ENCODE measurements at places on chromosomes 12 and 14.
A peak's percentile ranks its signal among the peaks of the same experiment; 100 is the strongest.

GRCh38 chr12:107282628-107283027 lies 189.3 kb upstream of the CRY1 start:
- no peak for DNase-seq

GRCh38 chr14:62462988-62463387 lies 582.3 kb downstream of the KCNH5 start:
- DNase-seq = no peak

DNA sequence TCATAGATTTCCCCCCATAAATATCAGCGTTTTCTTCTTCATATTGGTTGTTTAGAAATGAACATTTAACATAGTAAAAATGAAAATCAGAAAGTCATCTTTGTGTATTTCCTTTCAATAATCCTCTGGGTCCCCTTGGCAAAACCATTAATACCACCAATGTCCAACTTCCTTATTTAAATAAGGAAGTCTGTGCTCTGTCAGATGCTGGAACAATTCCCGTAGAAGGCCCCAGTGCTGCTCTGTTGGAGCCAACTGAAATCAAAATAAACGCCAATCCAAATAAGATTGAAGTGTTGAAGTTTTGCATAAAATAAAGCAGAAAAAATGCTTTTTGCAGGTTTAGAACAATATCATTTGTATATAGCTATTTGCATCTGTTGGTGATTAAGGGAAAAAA lies 93.1 kb downstream of the PPM1H start:
- DNase-seq = no peak

- no peak for DNase-seq
Measured at GRCh38 chr12:124607681-124608425, 40.4 kb upstream of the NCOR2 start.

DNA sequence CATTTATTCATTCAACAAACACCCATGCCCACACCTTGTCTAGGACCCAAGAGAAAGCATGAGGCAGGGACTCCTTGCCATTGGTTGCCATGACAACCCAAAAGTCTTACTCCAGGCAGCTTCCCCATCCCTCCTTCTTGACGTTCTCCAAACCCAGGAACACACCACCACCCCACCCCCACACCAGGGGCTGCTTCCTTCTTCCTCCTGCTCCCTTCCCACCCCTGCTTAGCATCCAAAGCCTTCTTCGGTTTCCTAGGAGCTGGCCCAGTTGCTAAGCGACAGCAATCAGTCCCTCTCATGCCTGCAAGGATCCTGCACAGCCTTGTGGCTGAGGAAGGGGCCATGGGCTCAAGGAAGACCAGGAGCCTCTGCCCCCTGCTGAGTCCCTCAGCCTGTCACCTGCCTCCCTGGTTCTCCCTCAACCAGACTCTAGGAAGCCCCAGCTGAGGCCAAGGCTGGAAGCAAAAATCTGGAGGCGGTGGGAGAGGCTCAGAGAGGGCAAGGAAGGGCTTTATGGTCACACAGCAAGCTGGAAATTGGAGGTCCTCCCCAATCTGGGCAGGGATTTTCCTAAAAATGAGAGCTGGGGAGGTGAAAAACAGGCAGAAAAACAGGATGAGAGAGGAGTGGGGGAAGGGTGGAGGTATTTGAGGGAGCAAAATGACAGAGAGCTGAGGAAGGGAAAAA lies 15.4 kb downstream of the RASAL1 start:
- no peak for DNase-seq

- DNase-seq = no peak
Measured at GRCh38 chr14:23183158-23183470, 346 bp downstream of the SLC7A8 start.

- DNase-seq = no peak
Measured at GRCh38 chr14:53896726-53897125, 59.9 kb downstream of the BMP4 start.

- peak; percentile 65 for DNase-seq
Measured at GRCh38 chr12:88237954-88238353, 95.8 kb downstream of the TMTC3 start.

- no peak for DNase-seq
Measured at GRCh38 chr14:35688126-35688826, 120.8 kb downstream of the RALGAPA1 start.

- no peak for DNase-seq
Measured at GRCh38 chr12:133203344-133204263, 22.3 kb downstream of the ZNF268 start.

- DNase-seq = no peak
Measured at GRCh38 chr12:130423136-130423535, 85.4 kb downstream of the PIWIL1 start.

GRCh38 chr14:93183596-93184317 lies 940 bp downstream of the MOAP1 start:
- no peak for DNase-seq

- no peak for DNase-seq
Measured at GRCh38 chr12:110115675-110116074, 8.5 kb upstream of the IFT81 start.

DNA sequence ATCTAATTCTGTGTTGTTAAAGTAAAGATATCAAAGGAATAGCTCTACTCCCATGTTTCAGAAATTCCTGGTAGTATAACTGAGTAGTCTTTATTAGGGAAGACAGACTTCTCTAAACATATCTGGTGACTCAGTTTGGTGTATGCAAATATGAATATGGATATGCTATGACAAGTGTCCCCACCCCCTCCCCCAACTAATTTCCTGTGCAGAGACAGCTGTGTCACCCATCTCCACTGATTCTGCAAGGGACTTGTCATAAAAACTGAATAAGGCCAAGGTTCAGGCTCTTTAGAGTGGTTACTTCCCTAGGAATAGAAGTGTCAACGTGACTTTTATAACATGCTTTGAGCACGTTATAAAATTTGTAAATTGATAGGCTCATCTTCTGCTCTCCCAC lies 429.1 kb downstream of the DAD1 start:
- no peak for DNase-seq

DNA sequence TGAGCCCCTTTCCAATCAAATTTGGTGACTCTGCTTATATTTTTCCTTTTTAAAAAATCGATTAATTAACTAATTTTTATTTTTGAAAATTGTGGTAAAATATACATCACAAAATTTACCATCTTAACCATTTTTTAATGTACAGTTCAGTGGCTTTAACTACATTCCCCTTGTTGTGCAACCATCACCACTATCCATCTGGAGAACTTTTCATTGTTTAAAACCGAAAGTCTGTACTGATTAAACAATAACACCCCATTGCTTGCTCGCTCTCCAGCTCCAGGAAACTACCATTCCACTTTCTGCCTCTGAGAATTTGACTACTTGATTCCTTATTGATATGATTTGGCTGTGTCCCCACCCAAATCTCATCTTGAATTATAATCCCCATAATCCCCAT lies 283.4 kb downstream of the C12orf75 start:
- DNase-seq = no peak

DNA sequence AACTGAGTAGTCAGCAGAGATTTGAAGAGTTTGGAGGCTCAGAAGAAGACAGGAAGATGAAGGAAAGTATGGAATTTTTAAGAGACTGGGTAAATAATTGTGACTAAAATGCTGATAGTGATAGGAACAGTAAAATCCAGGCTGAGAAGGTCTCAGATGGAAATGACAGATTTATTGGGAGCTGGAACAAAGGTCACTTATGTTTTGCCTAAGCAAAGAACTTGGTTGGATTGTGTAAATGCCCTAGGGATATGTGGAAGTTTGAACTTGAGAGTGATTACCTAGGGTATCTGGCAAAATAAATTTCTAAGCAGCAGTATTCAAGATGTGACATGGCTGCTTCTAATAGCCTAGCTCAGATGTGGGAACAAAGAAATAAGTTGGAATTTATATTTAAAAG lies 180.9 kb downstream of the TRHDE start:
- DNase-seq = no peak

- DNase-seq = peak; percentile 25
Measured at GRCh38 chr12:67222302-67222701, 46.9 kb upstream of the CAND1 start.

DNA sequence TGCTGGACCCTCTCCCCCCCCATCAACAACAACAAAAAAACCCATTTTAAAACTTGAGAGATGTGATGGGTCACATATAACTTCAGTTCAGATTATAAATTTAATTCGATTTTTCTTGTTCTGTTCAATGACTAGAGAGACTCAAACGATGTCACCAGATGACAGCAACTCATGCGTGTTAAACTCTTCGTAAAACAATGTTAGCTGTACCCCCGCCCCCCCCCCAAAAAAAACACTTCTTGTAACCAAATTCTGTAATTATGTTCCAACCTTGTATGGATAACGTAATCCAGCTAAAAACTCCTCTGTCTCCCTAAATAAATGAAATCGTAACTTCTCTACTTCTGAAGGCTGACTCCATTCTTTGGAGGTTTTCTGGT lies 614 bp upstream of the NACA start:
- no peak for DNase-seq

DNA sequence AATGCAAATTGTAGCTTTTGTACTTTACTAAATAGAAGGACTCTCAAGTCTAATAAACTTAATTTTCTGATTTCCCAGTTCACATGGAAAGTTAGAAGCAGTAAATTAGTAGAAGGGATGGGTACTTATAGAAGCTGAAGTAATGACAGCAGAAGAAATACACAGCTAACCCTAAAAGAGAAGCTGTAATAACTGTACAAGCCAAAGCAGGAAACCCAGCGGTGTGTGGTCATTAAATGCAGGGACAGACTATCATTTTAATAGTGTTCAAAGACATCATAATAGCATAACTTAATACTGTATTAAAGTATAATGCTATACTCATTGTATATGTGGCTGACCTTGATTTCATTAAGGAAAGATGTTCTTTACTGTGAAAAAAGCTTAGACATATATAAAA lies 74.9 kb downstream of the PCNX1 start:
- DNase-seq = no peak

DNA sequence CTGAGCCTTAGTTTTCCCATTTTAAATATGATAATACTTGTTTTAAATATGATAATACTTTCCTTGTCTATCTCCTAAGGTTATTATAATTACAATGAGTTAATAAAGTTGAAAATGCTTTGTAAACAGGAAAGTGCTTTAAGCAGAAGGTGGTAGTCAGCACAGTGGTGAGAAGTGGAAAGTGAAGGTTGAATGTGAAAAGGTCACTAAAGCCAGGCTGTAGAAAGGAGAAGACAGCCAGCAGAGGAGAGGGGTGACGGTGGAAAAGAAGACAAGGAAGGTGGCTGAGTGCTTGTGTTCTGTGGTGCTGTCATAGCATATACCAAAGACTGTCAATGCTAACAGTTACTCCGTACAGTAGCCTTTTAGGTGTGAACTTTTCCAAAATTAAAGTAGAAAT lies 117.8 kb downstream of the ESR2 start:
- no peak for DNase-seq

- DNase-seq = no peak
Measured at GRCh38 chr14:65173973-65174693, 71.8 kb upstream of the MAX start.

GRCh38 chr14:24928386-24928900 lies 121.5 kb downstream of the STXBP6 start:
- DNase-seq = no peak

- DNase-seq = peak; percentile 80
Measured at GRCh38 chr14:39492267-39492666, 60.0 kb upstream of the FBXO33 start.

GRCh38 chr12:11958221-11959091 lies 112.3 kb upstream of the BCL2L14 start:
- peak; percentile 92 for DNase-seq

- no peak for DNase-seq
Measured at GRCh38 chr12:107654873-107655272, 30.7 kb upstream of the PWP1 start.

All from HFFc6 (cell line).